NCI-H1436 (cell line): ENCODE measurements at places on chromosomes 6 and 20.

- no peak for DNase-seq
Measured at GRCh38 chr6:166419717-166420116, 37.0 kb upstream of the MPC1 start.

DNA sequence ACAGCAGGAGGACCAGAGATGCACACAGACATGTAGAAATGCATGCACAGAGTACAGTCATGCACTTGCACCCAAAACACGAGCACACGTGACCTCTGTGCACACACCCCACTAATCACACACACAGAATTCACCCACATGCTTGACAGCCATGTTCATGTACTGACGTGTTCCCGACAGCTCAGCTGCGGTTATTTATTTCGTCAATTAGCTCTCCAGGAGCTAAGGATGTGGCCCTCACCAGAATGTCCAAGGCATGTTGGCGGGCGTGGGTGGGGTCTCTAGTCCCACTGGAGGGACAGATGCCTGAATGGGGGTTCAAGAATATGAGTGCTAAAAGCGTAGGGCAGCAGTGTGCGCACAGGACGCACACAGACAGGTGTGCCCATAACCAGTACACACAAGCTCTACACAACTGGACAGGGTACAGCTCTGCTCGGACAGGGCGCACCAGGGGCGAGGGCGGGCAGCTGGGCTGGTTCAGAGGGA, 571 bp upstream of the PRPF6 start:
- DNase-seq = no peak

- no peak for DNase-seq
Measured at GRCh38 chr6:19699932-19700331, 137.2 kb upstream of the ID4 start.

GRCh38 chr6:123869334-123869733, 65.7 kb downstream of the NKAIN2 start:
- peak; percentile 21 for DNase-seq

- no peak for DNase-seq
Measured at GRCh38 chr6:47076422-47077344, 34.6 kb upstream of the ADGRF1 start.

DNA sequence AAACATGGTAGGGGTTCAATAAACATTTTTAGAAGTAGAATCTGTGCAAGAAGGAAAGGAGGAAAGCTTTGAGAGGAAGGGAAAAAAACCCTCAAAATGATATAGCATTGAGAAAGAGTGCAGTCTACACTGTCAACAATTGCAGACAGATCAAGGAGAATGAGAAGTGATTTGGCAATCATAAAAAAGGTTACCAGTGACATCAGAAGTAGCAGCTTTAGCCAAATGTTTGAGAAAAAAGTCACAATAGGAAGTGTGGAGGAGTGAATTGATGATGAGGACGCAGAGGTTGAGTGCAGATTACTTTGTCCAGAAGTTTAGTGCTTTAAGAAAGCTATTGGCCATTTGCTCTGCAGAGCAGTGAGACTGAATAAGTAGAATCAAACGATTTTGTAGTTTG, 155.0 kb downstream of the GJA1 start:
- DNase-seq = no peak

GRCh38 chr6:57162516-57162915, 9.6 kb upstream of the BAG2 start:
- DNase-seq = no peak

GRCh38 chr6:73369157-73369556, 540 bp downstream of the OOEP start:
- DNase-seq = no peak

DNA sequence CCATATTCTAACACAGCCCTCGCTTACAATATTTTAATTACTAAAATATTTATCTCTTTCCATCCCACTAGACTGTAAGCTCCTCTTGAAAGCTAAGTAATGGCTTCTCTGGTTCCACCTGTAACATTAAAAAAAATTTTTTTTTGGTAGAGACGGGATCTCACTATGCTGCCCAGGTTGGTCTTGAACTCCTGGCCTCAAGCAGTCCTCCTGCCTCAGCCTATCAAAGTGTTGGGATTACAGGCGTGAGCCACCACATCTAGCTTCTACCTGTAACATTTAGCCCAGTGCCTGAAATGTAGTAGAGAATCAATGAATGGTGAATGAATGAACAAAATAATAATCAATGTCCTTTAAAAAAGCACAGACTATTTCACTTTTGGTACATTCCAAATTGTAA, 28.8 kb downstream of the DEK start:
- DNase-seq = no peak

GRCh38 chr6:121533321-121533841, 97.9 kb downstream of the GJA1 start:
- peak; percentile 23 for DNase-seq

DNA sequence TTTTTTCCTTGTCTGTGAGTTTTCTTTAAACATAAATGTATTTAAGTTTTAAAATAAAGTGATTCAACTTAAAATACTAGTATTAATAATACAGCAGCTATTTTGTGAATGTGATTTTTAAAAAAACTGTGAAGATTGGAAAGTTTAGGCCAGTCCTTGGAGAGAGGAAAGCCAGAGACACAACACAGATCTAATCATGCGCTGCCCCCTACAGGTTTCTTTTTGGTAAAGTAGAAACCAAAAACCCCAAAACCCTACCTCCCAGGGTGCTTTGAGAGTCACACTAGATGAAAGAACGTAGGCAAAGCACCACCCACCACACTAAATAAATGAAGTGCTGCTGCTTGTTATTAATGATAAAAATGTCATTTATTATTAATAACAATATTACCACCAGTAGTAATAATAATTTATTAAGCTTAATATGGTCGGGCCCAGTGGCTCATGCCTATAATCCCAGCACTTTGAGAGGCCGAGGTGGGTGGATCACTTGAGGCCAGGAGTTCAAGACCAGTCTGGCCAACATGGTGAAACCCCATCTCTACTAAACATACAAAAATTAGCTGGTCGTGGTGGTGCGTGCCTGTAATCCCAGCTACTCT, 33.7 kb downstream of the SLC9A8 start:
- DNase-seq = peak; percentile 52

- DNase-seq = peak; percentile 68
Measured at GRCh38 chr6:133837801-133838349, 51.0 kb upstream of the TCF21 start.

DNA sequence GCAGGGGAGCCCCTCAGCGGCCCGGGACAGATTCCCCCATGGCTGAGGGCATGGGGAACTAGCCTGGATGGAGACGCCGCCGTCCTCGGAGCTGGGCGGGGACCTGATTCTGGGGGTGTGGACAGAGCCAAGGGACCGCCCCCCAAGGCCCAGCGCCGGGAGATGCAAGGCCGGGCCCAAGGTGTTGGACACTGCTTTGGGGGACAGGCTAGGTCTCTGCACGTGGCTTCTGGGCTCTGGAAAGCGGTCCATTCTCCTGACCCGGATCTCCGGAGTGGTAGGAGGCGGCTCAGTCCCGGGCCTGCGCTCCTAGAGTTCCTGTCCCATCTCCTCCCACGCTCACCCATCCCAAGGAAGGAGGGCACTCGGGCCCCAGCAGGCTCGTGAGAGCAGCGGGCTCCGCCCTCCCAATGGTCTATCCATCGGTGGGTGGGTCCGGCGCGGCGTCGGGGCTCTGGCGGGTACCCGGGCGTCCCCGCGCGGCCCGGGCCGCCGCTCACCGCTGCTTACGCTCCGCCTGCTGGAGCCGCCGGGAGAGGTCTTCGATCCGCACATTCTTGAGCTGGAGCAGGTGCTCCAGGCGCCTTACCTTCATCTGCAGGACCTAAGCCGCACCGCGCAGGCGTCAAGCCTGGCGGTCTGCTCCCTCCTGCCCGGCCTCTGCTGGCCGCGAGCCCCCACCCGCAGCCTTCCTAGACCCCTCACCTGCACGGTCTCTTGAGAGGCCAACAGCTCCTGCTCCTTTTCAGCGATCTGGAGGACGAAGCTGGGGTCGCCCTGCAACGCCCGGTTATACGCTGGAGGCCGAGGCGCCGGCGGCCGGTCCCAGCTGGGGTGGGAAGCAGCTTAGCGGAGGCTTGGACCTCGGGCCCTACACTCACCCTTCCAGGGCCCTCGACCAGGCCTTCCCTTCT, 3.3 kb downstream of the SPEF1 start:
- peak; percentile 43 for DNase-seq

DNA sequence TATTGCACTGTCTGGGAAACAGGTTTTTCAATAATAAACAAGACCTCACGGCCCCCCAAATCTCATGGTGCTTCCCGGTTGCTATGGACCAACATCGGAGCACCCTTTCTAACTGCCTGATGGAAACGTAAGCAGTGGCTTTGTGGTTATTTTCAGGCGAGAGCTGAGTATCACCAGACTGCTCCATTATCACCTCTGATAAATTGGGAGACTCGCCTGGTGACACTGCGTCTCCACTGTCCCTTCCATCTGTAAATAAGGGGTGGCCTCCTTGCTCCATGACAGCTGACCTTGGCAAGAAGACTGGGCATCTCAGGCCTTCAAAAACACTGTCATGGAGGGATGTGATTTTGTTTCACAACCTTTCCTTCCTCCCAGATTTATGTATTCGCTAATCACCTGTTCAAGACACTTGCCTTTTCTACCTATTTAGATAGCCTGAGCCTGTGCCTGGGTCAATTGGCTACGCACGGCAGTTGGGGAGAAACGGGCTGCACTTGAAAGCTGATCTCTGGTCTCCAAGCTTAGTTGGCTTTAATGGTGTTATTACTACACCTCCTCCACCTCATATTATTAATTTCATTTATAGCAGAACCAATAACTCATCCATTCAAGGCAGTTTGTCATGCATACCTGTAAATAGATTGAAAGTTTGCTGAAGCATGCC, 17.7 kb upstream of the CDH4 start:
- no peak for DNase-seq

DNA sequence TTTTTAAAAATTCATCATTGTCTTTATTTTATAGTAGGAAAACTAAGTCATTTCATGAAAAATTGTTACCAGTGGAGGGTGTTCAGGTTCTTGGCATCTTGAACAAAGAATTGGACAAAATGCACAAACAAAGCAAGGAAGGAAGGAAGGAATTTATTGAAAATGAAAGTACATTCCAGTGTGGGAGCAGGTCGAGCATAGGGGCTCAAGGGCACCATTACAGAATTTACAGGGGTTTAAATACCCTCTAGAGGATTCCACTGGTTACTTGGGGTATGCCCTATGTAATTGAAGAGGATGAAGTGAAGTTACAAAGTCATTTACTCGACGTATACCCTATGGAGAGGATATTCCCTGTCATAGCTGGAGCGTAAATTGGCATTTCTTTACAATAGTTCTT, 37.4 kb upstream of the HDAC2 start:
- no peak for DNase-seq

- DNase-seq = no peak
Measured at GRCh38 chr20:12598894-12599293, 409.9 kb upstream of the SPTLC3 start.

DNA sequence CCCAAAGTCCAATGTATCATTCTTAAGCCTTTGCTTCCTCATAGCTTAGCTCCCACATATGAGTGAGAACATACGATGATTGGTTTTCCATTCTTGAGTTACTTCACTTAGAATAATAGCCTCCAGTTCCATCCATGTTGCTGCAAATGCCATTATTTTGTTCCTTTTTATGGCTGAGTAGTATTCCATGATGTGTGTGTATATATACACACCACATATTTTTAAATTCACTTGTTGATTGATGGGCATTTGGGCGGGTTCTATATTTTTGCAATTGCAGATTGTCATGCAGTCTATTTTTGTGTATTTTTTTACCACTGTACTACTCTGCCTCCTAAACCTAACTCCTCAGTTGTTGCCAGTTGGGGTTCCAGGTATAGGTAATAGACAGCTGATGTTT, 74.7 kb downstream of the CD2AP start:
- DNase-seq = no peak

GRCh38 chr20:14853079-14853478, 515.7 kb upstream of the FLRT3 start:
- DNase-seq = no peak

DNA sequence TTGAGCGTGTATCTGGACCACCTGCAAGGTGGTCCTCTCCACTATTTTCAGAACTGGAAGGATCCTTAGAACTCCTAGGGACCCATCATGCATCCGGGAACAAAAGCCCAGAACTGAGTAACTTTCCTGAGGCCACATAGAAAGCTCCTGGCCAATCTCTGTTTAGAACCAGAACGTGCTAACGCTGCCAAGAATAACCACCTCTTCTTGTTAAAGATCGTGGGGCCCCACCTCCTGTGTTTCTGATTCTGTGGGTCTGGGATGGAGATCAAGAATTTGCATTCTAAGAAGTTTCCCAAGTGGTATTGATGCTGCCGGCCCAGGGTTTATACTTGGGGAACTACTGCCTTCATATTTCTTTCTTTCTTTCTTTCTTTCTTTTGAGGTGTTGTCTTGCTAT, 13.3 kb downstream of the CD40 start:
- no peak for DNase-seq

- DNase-seq = no peak
Measured at GRCh38 chr20:3663858-3664257, 659 bp upstream of the GFRA4 start.

DNA sequence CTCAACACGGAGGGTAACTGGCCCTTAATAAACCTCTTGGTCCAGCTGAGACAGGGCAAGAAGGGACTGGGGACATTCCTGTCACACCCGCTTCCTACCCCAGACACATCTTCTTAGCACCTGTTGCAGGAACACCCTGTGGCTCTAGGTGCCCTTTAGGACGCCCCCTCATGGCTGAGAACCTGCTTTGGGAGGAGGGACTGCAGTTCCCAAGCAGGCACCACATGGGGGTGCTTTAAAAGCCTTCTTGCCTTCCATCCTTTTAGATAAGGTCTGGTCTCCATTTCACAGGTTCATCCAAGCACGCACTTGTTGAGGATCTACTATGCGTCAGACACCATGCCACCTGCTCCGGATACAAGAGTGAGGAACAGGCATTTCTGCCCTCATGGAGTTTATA, 26.6 kb downstream of the NSFL1C start:
- no peak for DNase-seq

GRCh38 chr6:73898599-73898998, 202.6 kb downstream of the CD109 start:
- DNase-seq = no peak

GRCh38 chr6:51608383-51608782, 479.0 kb downstream of the PKHD1 start:
- no peak for DNase-seq

DNA sequence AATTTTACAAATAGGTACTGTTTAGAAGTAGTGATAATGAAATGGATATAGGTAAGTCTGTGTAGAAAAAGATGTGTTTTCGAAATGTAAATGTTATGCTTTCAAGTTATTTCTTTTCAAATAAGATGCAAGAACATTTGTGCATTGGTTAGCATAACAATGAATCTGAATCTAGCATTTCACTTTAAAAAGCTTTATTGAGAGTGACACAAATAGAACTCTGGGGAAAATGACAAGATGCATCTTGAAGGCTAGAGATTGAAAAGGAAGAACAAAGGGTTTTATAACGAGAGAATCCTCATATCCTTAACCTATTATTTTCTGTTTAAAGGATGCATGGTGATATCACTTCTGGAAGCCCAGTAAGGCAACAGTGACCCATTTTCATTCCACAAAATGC, 639.9 kb upstream of the PTCHD4 start:
- DNase-seq = no peak
